Skin of body (tissue), 3 donors: ENCODE measurements at places on chromosomes 2 and 18. TPM values are rescaled to one million over a fixed set of nuclear protein-coding genes. Genes with fewer than 3 reads are reported as not detected.

GRCh38 chr2:48914477-48915089 lies 159.1 kb upstream of the LHCGR start:
- no peak for DNase-seq

DNA sequence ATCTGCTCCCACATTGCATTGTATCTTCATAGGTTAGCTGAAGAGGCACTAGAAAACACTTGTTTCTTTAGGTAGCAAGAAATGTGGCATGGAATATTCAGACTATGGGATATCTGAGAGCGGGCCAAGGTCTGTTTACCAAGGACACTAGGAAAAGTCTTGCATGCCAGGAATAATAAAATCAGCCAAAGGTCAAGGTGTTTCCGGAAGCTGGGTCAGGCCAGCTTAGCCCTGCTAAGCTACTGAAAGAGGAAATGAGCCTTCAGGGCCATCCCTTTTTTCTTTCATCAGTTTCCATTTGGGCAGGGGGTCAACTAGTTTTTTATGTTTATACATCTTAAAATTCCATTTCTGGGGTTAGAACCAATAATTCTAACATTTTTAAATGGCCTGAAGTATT lies 101.1 kb downstream of the DPP4 start:
- no peak for DNase-seq

DNA sequence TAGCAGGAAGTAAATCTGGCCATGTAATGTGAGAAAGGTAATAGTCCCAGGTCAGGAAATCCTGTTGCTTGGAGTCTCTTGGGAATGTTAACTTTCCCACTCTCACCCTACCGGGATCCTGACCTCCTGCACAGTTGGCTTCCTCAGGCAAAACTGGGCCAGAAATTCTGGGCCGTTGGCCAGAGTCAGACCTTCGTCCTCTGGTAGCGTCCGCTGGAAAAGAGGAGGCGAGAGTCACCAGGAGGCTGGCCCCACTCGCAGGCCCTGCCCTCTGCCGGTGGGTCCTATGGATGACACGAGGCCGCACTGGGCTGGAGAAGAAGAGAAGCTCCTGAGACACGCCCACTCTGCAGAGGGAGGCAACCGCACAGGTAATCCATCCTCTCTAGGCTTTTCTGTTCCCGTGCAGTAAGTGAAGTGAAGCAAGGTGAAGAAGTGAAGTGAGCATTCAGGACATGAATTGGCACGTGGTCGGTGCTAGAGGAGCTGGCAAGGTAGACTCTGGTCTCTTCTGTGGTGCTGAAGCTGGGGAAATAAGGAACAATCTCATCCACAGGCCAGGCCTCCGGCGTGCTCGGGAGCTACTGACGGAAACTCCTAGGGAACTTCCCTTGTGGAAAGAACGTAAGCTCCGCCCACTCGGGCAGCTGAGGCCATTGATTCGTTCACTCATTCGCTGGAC lies 182.7 kb upstream of the GLI2 start:
- peak; percentile 38 for DNase-seq

DNA sequence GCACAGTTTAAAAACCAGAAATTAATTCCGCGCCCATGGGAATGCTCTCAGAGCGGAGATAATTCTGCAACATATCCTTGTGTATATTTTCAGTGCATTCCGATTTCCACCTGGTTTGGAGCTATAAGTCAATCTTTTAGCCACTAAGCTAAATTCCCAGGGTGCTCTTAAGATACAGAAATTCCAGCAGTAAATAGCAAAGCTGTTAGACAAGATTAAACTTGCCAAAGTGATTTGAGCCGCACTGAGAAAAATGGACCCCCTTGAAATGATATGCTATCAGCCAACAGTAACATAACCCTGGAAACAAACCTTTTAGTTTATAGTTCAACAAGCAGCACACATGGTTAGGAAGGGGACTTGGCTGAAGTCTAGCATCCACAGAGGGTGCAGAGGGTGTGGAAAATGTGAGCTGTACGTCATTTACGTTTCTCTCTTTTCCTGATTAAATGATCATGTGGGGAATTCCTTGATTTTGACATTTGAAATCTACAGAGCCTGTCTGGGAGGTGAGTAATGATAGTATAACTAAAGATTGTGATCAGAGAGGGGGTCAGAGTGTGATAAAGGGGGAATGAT lies 99.8 kb upstream of the COPS8 start:
- DNase-seq: peak; percentile 66

DNA sequence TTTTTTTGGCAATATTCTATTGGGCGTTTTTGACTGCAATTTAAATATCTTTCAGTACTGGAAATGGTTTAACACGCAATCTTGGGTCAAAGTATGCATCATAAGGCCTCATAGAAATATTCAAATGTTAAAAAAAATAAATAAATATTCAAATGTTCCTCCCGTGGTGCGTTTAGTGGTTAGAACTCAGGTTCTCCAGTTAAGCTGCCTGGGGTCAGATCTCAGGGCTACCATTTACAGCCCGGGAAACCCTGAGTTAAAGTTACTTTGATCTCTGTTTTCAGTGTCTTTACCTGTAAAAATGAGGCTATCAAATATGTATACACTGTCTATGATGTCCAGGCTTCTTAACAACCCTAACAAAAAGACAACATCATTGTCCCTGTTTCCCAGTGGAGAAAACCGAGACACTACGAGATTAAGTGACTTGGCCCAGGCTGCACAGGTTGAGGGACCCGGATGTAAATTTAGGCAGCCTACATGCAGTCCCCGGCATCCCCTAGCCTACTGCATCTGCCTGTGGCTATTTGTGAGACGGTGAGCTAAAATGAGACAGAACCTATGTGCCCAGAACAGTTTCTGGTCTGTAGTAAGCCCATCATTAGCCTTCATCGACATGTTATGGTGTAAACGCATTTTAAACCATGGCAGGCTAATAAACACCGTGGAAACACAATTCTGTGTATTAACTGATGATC lies 1.7 kb downstream of the FHL2 start:
- no peak for DNase-seq

DNA sequence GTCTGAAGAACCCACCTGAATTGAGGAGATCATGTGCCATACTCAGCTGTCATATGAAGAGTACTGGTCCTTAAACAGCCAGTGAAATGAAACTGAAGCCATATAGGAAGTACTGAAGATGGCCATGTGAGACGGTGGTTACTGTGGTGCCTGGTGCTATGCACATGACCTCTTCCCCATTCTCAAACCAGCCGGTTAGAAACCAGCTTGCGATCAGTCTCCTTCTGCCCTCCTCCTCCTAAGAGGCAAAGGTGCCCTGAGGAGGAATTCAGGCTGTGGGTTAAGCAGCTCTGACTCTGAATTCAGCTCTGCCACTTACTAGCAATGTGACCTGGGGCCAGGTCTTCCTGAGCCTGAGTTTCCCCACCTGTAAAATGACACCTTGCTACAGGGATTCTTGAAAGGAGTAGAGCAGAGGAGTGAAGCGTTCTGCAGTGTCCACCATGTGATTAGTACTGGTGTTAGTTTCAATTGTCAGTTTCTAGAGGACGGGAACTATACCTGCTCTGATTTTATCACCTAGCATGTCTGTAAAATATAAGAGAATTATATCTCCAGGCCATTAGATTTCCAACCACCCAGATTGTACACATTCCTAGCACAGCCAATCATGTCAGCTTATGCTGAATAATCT lies 5.1 kb downstream of the FECH start:
- no peak for DNase-seq

- no peak for DNase-seq
Observed at GRCh38 chr2:224190234-224190935, 151.3 kb upstream of the SERPINE2 start.

GRCh38 chr18:5238371-5238976 lies 41.4 kb upstream of the AKAIN1 start:
- no peak for DNase-seq

Gene IL1A
- 0.20 TPM for total RNA-seq
